ENCODE measurements at places on chromosomes 13 and 19.

DNA sequence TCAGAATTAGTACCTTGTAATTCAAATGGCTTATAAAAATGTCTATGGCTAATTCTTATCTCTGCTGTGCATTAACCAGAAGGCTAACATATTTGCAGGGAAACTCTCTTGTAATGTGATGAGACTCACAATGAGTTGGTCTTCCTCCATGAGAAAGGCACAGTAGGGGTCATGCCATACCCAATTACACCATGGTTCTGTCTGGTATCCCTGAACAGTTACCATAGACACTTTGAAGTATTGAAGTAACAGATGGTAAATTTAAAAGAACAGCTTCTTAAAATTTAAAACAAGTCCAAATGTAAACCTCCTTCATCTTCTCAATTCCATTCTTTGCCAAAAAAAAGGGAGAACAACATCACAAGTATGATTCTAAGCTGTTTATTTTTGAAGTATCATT is 22.6 kb upstream of the SLAIN1 start:
- no peak for DNase-seq

DNA sequence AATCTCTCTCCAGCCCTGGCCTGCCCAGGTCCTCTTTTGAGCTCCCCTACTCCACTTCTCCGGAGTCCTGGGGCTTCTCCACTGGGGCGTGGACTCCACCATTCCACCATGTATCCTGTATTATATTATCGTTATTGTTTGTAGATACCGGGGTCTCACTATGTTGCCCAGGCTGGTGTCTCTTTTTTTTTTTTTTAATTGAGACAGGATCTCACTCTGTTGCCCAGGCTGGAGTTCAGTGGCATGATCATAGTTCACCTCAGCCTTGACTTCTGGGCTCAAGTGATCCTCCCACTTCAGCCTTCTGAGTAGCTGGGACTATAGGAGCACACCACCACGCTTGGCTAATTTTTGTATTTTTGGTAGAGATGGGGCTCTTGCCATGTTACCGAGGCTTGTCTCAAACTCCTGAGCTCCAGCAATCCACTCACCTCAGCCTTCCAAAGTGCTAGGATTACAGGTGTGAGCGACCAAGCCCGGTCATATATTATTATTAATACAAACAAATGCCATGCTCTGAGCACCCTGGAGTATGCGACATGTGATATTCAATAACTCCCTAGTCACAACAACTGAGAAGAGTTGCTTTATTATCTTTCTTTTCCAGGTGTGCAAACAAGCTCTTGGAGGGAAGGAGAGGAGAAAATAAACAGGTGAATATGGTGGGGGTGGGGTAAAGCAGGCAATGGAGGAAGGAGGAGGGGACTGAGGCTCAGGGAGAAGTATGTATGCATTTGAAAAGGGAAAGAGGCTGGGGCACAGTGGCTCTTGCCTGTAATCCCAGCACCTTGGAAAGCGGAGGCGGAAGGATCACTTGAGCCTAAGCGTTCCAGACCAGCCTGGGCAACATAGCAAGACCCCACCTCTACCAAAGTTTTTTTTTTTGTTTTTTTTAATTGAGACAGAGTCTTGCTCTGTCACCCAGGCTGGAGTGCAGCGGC is 2.8 kb upstream of the CERS4 start:
- DNase-seq: no peak

DNA sequence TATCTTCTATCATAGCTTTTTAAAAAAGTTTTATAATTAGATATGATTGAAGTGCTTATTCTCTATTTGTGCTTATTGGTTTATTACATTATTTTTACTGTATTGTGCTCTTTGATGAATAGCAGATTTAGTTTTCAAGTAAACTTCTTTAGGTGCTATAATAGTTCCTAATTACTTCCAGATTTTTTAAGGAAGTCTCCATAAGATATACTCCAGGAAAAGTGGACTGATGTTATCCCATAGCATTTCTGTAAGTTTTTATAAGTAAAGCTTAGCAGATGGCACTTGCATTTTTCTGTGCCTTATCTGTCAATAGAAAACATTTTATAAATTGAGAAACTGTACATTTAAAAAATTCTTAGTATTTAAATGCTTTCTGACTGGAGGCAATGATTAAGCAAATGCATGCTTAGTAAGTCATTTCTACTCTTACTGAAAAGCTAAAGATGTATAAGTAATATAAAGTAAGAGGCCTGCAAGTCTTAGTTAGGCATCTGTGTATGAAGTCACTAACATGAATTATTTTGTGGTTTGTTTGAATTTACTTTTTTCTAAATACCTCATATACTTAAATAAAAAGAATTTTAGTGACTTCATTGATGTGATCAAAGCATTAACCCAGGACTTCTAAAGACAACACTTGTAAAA is 182.8 kb downstream of the MAB21L1 start:
- DNase-seq: no peak

DNA sequence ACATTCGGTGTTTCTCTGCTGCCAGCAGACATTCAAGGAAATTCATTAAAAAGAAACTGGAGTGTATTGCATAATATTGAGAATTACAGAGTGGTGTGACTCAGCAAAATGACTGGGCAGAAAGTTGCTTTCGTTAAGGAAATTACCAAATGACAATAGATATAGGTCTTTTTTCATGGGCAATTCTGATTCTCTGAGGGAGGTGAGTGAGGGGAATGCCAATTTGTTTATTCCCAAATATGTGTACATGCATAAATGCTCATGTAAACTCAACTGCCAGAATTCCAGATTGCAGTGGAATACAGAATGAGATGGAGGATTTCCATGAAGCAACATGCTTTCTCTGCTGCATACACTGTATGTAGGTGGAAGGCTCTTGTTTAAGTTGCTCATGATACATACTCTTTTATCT is 1730.1 kb downstream of the SLITRK5 start:
- no peak for DNase-seq

- DNase-seq: no peak
Observed at GRCh38 chr13:112169941-112170822, 103.2 kb downstream of the SOX1 start.

DNA sequence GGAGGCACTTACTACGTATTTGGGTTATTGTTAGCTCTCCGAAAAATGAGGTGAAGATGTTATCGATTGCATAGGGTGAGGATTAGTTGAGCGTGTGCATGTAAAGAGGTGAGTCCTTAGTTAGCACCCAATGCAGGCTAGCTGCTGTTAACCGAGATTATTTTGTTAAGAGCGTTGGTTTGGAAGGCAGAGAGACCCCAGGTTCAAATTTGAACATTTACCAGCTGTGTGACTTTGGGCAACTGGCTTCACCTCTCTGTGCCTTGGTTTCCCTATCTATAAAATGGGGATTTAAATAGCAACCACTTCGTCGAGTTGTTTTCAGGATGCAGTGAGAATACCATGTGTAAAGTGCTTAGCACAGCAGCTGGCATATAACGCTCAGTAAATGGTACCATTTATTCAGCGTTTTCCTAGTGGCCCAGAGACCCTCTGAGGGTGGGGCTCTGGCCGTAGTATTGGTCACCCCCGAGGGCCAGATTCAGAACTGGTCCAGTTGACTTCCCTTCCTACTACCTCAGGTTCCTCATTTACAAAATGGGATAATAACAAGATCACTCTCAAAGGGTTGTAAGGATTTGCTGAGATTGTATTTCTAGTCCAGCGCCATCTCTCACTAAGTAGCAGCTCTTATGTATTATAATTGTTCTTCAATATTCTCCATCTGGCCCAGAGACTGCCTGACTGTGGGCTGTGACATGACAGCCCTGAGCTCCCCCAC is 887 bp downstream of the SIPA1L3 start:
- DNase-seq: no peak

- no peak for DNase-seq
Observed at GRCh38 chr13:40236566-40237168, 429.8 kb downstream of the FOXO1 start.

DNA sequence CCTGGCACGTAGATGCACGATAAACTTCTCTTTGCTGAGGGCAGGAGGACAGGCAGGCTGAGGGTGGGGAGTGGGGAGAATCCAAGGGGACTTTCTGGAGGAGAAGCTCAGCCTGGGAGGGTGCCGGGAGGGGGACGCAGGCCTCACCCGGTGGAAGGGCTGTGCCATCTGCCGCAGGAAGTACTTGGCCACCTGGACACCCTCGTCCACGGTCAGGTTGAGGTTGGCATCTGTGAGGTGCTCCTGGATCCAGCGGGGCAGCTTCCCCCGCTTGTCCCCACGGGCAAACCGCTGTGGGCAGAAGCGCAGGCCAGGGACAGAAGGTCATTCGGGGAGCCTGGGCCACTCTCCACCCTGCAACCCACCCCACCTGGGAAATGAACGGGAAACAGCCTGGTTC is 11.5 kb downstream of the KLC3 start:
- DNase-seq: no peak

DNA sequence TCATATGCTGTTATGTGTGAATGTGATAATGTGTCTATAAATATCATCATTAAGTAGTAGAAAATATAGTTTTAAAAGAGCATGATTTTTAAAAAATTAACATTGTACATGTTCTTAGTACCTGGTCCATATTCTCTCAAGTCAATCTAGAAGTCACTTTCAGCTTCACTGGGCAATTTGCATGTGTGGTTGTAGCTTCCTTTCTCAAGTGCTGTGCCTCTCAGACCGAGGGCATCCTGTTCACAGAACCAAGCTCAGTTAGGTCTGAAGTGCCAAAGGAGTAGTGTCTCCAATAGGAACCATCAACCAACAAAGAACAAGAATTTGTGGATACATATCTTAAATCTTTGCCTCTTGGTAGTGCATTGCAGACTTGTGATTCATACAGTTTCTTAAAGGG is 541.8 kb upstream of the SLC10A2 start:
- no peak for DNase-seq

DNA sequence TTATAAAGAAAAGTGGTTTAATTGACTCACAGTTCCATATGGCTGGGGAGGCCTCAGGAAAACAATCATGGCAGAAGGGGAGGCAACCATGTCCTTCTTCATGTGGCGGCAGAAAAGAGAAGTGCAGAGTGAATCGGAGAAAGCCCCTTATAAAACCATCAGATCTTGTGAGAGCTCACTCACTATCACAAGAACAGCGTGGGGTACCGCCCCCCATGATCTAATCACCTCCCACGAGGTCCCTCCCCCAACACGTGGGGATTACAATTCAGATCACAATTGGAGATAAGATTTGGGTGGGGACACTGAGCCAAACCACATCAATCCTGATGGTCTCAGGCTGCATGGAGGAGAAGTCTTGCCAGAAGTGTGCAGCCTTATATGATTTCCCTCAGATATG is 26.0 kb downstream of the TM9SF2 start:
- no peak for DNase-seq

- no peak for DNase-seq
Observed at GRCh38 chr19:34832581-34833112, 59.6 kb upstream of the ZNF599 start.
